ENCODE measurements at places on chromosomes 6 and 20. TPM values are rescaled to one million over a fixed set of nuclear protein-coding genes. Genes with fewer than 3 reads are reported as not detected.

DNA sequence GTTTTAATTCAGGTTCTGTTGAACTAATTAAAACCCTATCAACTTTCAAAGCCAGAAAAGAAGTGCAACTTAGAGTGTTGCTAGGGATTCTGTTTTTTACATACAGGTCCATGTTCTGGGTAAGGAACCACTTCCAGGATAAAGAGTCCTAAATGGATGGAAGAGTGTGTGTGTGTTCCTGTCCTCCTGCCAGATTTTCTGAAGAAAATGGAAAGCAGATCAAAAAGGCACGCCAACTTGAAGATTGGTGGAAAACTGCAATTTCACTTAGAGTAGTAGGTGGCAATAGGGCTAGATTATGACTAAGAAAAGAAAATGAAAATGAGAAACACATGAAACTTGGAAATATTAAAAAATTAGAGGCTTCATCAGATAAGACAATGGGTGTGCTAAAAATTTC, 85.3 kb downstream of the COL21A1 start:
- H3K36me3 ChIP-seq, result no peaks in the 10 kb centered on the region
- no peaks in the 10 kb centered on the region for H3K27me3 ChIP-seq
- DNase-seq, result no peak
- H3K27ac ChIP-seq, result no peak overlapping the region
- H3K4me3 ChIP-seq, result no peak overlapping the region

- no peaks in the 10 kb centered on the region for H3K36me3 ChIP-seq
- H3K4me3 ChIP-seq, result no peak overlapping the region
- no peaks in the 10 kb centered on the region for H3K27me3 ChIP-seq
- no peaks in the 10 kb centered on the region for H3K4me1 ChIP-seq
Measured at GRCh38 chr6:142130814-142131213, 1.9 kb upstream of the GJE1 start.

DNA sequence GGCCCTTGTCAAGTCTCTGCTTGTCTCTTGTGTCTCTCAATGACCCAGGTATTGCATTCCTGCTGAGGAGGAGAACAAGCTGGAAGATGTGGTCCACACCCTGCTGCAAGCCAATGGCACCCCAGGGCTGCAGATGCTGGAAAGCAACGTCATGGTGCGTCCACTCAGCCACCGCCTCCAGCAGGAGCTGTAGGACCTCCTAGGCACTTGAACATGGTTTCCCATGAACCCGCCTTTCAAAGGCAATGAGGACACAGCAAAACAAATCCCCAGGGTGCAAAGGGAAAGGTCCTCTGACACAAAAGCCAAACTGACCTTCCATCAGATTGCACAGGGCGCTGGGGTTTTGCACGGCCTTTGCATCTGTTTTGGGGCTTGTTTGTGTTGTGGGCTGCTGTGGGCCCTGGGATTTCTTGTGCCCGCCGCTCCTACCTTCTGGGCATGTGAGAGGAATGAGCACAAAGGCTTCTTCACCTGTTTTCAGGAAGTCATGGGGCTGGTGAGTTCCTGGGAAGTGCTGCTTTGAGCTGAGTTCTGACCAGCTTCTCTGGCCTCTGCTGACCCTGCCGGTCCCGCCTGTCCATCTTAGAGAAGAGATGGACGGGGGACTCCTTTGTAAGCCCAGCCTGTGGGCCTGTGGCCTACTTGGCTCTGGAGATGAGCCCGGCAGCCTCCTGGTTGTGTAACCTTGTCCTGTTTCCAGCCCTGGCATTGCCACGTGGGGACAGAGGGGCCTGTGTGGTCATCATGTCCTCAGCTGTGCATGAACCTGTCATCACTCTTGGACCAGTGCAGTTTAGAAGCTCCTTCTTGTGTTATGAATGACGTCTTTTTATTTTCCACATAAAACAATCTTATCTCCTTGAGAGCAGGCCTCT, 151.3 kb downstream of the DTNBP1 start:
- H3K4me3 ChIP-seq, result no peak overlapping the region
- peaks cover 37% of the 10 kb centered on the region for H3K4me1 ChIP-seq
- H3K27me3 ChIP-seq, result no peaks in the 10 kb centered on the region
- peak; percentile 78 for DNase-seq
- peaks cover 41% of the 10 kb centered on the region for H3K36me3 ChIP-seq
- H3K27ac ChIP-seq, result peak overlapping the region; percentile 72

GRCh38 chr6:105097288-105097687, 82.5 kb downstream of the POPDC3 start:
- H3K27ac ChIP-seq, result no peak overlapping the region
- no peaks in the 10 kb centered on the region for H3K27me3 ChIP-seq
- no peaks in the 10 kb centered on the region for H3K4me1 ChIP-seq
- no peak for DNase-seq
- peaks cover 37% of the 10 kb centered on the region for H3K36me3 ChIP-seq

DNA sequence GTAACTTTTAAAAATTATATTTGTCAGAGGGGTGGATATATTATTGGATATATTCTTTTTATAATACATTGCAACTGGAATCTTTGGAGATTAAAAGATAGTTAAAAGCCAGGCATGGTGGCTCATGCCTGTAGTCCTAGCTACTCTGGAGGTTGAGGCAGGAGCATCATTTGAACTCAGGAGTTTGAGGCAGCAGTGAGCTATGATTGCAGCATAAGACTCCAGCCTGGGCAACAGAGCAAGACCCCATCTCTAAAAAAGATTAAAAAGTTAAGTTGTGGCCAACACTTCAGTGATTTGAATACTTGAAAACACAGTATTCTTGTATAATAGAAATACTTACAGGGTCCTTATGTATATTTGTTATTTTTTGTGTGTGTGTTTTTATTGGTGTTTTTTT, 15.2 kb downstream of the MAPRE1 start:
- peaks cover 91% of the 10 kb centered on the region for H3K36me3 ChIP-seq
- H3K4me3 ChIP-seq, result no peak overlapping the region
- peaks cover 6% of the 10 kb centered on the region for H3K4me1 ChIP-seq
- DNase-seq, result no peak
- no peaks in the 10 kb centered on the region for H3K27me3 ChIP-seq

GRCh38 chr20:50070361-50070760, 42.6 kb downstream of the UBE2V1 start:
- no peaks in the 10 kb centered on the region for H3K27me3 ChIP-seq
- H3K4me1 ChIP-seq, result peaks cover 10% of the 10 kb centered on the region
- no peaks in the 10 kb centered on the region for H3K36me3 ChIP-seq
- no peak overlapping the region for H3K4me3 ChIP-seq

DNA sequence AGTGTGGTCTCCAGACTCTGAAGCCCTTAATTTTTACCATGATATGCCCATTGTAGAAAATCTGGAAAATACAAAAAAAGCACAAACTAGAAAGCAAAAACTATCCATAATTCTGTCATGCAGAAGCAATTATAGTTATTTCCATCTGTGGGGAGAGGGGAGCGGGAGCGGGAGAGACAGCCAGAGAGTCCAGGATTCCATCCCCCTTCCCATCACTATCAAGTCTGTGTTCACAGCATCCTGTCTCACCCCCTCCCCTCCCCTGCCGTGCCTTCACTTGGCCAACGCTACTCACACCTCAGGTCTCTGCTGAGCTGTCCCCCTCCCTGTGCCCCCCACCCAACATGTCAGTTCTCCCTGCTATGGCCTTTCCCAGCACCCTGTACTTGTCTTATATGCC, 14.5 kb downstream of the RIMS4 start:
- no peaks in the 10 kb centered on the region for H3K4me1 ChIP-seq
- no peak overlapping the region for H3K27ac ChIP-seq

- peaks cover 62% of the 10 kb centered on the region for H3K36me3 ChIP-seq
- no peak overlapping the region for H3K27ac ChIP-seq
- H3K4me3 ChIP-seq, result no peak overlapping the region
- H3K4me1 ChIP-seq, result no peaks in the 10 kb centered on the region
- no peaks in the 10 kb centered on the region for H3K27me3 ChIP-seq
Measured at GRCh38 chr6:155306958-155307357, 7.3 kb downstream of the TFB1M start.

DNA sequence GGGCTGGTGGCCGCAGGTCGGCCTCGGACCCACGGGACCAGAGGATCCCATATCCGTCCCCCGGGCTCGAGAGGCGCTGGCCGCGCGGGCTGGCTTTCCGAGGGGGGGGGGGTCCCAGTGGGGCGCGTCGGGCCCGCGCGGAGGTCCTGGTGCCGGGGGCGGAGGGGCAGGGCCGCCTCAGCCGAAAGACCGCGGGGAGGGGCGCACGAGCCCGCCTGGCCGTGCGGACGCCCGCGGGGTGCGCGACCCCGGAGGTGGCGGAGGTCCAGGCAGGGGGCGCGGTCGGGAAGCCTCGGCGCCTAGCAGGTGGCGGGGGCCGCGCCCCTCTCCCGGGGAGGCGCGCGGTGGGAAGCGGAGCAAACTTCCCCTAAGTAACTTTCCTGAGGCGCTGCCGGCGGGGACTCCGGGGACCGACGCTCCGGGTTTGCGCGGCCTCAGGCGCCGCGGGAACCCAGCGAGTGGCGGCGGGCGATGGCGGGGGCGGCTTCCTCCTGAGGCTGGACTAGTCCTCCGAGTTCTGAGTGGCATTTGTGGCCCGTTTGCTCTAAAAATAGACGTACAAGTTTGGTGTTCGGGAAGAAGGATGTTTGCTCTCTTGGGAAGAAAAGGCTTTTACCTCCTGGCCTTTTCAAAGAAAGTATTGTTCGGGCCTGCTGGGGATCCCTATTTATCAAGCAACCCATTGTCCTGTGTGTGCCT, 26.5 kb upstream of the BTBD3 start:
- peak; percentile 78 for DNase-seq
- peak overlapping the region; percentile 95 for H3K27ac ChIP-seq
- H3K4me3 ChIP-seq, result peak overlapping the region; percentile 86
- H3K4me1 ChIP-seq, result peaks cover 40% of the 10 kb centered on the region

- no peak overlapping the region for H3K27ac ChIP-seq
- H3K4me1 ChIP-seq, result peaks cover 24% of the 10 kb centered on the region
- DNase-seq, result peak; percentile 74
- H3K4me3 ChIP-seq, result peak overlapping the region; percentile 13
- no peaks in the 10 kb centered on the region for H3K36me3 ChIP-seq
- no peaks in the 10 kb centered on the region for H3K27me3 ChIP-seq
Measured at GRCh38 chr6:12060780-12061609, 48.9 kb downstream of the HIVEP1 start.

- no peaks in the 10 kb centered on the region for H3K36me3 ChIP-seq
- no peak overlapping the region for H3K4me3 ChIP-seq
- no peaks in the 10 kb centered on the region for H3K4me1 ChIP-seq
Measured at GRCh38 chr20:59392736-59393135, 92.3 kb downstream of the EDN3 start.

DNA sequence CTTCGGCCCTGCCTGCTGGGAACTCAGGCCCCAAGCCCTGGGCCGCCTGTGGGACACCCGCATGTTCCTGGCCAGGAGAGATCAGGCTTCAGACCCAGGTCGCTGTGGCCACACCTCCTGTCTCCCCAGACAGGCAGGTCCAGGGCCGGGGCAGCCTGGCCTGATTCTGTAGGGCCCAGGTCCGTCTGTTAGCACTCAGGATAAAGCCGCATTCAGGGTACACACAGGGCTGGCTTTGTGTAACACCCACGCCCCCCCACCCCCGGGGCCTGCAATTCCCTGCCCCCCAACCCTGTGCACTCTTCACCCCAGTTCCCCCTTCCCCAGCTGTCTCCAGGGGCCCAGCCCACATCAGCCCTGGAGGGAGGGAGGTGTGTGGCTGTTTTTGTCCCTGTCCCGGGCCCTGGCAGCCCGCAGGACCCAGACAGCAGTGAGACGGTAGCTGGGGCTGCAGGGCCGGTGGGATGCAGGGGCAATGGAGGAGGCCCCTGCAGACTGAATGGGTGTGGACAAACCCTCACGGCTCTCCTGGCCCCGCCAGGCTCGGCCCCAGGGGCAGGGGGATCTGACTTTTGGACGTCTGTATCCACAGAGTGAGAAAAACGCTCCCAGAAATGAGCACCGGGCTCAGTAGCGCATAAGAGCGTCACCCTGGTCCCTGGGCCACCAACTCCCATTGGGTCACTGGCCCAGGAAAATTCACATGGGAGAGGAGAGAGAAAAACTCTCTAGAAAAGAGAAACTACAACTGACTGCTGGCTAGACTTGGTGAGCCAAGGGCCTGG, 42.4 kb upstream of the ZBP1 start:
- no peak overlapping the region for H3K4me3 ChIP-seq
- no peaks in the 10 kb centered on the region for H3K4me1 ChIP-seq
- no peaks in the 10 kb centered on the region for H3K27me3 ChIP-seq

DNA sequence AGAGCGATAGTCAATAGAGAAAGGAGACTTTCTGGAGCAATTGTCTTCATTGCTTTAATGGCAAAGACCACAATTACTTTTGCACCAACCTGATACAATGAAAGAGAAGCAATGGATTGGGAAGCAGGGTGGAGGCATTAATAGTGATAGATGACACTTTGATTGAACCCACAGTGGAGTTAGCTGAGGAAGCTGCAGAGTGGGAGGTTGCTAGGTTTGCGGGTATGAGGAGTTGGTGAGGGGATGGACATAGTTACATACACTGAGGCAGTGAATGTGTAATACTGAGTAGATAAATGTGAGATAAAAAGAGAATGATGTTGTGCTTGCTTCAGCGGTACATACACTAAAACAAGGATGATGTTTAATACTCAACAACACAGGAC, 91.9 kb downstream of the AKAP7 start:
- no peaks in the 10 kb centered on the region for H3K36me3 ChIP-seq
- no peak overlapping the region for H3K27ac ChIP-seq
- DNase-seq, result no peak
- no peak overlapping the region for H3K4me3 ChIP-seq
- no peaks in the 10 kb centered on the region for H3K4me1 ChIP-seq

GRCh38 chr6:106273087-106273486, 52.5 kb downstream of the ATG5 start:
- no peaks in the 10 kb centered on the region for H3K27me3 ChIP-seq
- no peak for DNase-seq
- no peaks in the 10 kb centered on the region for H3K4me1 ChIP-seq
- H3K27ac ChIP-seq, result no peak overlapping the region
- H3K36me3 ChIP-seq, result peaks cover 9% of the 10 kb centered on the region
- no peak overlapping the region for H3K4me3 ChIP-seq

GRCh38 chr6:157220485-157220884, 102.8 kb downstream of the TMEM242 start:
- DNase-seq, result no peak
- no peaks in the 10 kb centered on the region for H3K36me3 ChIP-seq
- H3K4me1 ChIP-seq, result peaks cover 12% of the 10 kb centered on the region
- H3K27ac ChIP-seq, result no peak overlapping the region
- no peaks in the 10 kb centered on the region for H3K27me3 ChIP-seq

Gene SLC22A3
- 0.45 TPM for total RNA-seq

Gene RAMACL
- 1.3 TPM for total RNA-seq

Gene FHL5
- 2.0 TPM for total RNA-seq

Gene ADTRP
- total RNA-seq, result 0.43 TPM

Gene ACSS2
- 107 TPM for total RNA-seq

Gene CDKN1A
- total RNA-seq, result 114 TPM

Gene SIRPB2
- total RNA-seq, result 2.4 TPM

Gene LY6G6C
- total RNA-seq, result not detected

Gene RAD21L1
- not detected for total RNA-seq

Data from heart left ventricle (tissue), 16 donors.